ENCODE measurements at places on chromosomes 4 and X.
A peak's percentile ranks its signal among the peaks of the same experiment; 100 is the strongest.

DNA sequence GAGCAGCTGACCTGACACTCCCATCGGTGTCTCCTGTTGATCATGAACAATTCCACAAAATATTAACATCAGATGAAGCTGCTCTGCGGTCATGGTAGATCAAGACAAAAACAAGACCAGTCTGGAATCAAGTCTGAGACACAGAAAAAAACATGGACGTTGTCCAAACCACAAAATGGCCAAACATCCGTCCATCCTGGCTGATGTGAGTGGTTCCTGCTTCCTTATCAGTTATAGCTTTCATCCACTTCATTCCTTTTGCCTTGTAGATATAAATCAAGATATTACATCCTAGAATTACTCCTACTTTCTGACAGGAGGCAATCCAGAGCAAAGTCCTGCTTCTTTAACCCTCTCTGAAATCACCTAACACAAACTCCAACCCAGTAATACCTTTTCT lies 28.8 kb upstream of the PCSK1N start:
- DNase-seq = no peak

DNA sequence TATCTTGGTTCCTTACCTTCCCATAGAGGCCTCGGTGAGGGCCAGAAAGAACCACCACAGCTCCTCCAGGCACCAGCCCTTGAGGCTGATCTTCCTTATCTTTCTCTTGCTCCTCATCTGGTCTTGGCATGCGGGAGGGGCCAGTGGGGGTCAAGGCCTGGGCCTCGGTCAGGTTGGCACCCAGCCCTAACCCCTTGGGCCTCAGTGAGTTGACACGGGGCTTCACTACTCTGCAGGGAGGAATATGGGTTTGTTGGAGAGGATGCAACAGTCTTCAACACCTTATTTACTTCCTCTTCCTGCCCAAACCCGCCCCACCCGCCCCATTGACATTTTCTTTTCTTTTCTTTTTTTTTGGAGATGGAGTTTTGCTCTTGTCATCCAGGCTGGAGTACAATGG lies 6.0 kb downstream of the GPKOW start:
- DNase-seq = no peak

GRCh38 chr4:53785996-53786395 lies 194.7 kb upstream of the LNX1 start:
- no peak for DNase-seq

DNA sequence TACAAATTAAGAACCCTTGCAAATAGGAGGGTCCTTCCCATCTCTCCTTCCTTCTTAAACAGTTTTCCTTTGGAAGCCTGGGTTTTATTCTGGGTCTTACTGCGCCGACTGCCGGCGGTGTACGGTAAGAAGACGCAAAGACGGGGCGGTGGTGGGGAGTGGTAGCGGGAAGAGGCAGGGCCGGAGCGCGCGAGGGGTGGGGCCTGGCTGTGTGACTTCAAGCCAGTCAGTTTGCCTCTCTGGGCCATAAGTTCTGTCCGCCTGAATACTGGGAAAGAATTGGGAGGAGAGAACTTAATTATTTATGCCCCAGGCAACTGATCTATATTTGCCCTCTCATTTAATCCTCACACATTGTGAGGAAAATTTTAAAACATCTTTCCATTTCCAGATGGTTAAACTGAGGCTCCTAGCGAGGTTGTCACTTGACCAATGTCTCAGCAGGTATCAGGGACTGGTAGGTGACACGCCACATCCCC lies 726 bp upstream of the KANTR start:
- DNase-seq = peak; percentile 83

DNA sequence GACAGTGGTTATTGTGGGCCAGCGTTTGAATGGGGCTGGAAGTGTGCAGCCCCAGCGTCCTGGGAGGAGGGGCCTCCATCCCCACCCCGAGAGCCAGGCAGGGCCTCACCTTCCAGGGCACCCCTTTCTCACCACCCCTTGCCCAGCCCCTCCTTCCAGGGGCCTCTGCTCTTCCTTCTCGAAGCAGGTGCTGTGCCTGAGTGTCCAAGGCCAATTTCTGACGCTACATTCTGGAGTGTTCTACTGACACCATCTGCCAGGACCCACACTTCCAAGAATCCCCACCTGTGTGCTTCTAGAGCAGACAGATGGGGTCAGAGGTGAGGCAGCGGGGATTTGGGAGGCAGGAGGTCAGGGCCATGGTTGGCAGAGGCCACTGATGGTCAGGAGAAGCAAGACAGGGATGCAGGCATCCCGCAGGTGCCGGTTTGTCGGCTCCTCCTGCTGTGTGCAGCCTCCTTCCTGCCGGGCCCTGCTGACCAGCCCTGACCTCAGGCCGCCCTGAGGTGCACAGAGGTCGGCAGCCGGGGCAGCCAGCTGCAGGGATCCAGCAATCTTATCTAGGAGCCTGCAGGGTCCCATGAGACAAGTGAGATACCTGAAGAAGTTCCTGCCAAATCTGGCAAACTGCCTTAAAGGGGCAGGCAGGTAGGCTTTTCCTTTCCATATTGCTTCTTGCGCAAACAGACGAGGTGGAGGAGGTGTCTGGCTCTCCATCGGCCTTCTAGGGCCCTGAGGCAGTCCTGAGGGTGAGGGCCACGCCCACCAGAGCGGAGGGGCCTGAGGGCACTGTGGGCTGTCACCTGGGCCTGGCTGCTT lies 18.8 kb downstream of the MSANTD1 start:
- no peak for DNase-seq

- DNase-seq = no peak
These were observed 7.1 kb downstream of the NHSL2 start for GRCh38 chrX:71917621-71918343.

GRCh38 chr4:16122308-16122711 lies 38.5 kb upstream of the PROM1 start:
- DNase-seq = no peak

DNA sequence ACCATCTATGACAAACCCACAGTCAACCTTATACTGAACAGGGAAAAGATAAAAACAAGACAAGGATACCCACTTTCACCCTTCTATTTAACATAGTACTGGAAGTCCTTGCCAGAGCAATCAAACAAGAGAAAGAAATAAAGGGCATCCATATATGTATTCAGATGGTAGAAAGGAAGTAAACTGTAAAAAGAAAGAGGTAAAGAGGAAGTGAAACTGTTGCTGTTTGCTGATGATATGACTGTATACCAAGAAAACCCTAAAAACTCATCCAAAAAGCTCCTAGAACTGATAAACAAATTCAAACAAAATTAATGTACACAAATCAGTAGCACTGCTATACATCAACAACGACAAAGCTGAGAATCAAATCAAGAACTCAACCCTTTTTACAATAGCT lies 538.7 kb upstream of the PABPC4L start:
- DNase-seq = no peak

DNA sequence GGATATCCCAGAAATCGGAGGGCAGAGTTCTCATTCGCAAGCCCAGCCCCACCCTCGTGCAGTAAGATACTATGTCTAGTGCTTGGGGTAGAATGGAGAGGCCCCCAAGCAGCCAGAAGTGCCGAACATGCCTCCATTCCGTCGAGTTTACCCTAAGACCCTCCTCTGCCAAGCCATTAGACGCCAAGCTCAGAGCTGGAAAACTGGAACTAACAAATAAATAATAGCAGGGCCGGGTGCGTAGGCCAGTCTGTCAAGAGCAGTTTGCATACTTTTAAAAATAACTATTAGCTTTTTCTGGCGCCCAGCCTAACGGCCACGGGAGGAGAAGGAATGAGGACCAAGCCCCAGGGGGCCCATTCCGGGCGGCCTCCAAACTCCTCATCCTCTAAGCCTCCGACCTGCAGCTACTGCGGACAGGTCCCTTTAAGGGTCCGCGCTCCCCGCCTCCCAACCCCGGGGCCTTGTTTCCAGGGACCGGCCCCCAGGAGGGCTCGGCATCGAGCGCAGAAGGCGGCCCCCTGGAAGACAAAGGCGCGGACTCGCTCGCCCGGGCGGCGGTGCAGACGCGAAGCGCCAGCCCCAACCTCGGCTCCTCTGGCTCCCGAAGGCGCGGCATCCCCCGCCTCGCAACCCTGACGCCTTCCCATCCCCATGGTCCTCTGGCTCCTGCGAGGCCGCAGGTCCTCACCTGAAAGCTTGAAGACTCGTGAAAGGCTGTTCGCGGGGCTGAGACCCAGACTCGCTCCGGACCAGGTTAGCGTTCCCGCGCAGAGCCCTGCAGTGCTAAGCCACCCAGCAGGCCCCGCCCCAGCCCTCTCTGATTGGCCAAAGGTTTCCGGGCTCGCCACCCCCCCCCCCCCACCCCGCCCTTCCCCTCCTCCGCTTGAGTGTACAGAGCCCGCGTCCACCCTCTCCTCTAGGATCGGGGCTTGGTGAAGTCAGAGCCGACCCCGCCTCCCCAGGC lies at the start of gene TMSB15A:
Gene TMSB15A (minus strand): TSS at position 765 of the 967 bp plus-strand sequence.
- DNase-seq = peak; percentile 62

DNA sequence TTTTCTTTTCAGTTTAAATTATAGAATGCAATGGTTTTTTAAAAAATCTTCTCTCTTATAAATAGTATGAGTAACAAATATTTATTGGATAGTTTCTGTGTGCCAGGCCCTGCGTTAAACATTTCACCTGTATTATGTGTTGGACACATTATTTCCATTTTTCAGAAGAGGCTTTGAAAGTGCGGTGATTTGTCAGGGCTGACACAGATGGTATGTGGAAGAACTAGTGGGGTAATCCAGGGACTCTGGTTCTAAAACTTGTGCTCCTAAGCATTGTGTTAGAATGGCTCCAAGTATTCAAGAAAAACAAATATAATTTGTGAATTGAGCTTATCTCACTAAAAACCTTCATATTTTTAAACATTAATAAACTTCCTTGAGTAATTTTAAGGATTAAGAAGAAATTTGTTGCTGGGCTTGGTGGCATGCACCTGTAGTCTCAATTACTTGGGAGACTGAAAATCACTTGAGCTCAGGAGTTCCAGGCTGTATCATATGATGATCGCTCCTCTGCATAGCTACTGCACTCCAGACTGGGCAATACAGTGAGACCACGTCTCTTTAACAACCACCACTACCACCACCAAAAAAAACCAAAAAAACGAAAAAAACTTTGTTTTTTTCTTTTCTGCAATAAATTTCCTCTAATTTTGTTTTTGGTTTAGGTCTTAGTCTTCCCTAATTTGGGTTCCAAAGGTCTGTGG lies 40.0 kb downstream of the RAPGEF2 start:
- no peak for DNase-seq

DNA sequence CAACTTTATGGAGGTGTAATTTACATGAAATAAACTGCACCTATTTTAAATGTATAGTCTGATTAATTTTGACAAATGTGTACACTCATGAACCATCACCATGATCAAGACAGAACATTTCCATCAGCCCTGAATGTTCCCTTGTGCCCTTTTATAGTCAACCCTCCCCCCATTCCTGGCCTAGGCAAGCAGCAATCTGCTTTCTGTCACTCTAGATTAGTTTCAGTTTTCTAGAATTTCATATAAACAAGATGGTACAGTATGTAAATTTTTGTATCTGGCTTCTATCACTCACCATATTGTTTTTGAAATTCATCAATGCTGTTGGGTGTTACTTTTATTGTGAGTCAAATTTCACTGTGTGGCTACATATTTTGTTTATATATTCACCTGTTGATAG lies 234.2 kb upstream of the RPS6KA3 start:
- DNase-seq = no peak

GRCh38 chrX:104749951-104750610 lies 184.1 kb downstream of the IL1RAPL2 start:
- DNase-seq = no peak

- DNase-seq = no peak
These were observed 254.5 kb downstream of the SPRY1 start for GRCh38 chr4:123651066-123651465.

- DNase-seq = no peak
These were observed 98.7 kb upstream of the KIT start for GRCh38 chr4:54558889-54559677.

DNA sequence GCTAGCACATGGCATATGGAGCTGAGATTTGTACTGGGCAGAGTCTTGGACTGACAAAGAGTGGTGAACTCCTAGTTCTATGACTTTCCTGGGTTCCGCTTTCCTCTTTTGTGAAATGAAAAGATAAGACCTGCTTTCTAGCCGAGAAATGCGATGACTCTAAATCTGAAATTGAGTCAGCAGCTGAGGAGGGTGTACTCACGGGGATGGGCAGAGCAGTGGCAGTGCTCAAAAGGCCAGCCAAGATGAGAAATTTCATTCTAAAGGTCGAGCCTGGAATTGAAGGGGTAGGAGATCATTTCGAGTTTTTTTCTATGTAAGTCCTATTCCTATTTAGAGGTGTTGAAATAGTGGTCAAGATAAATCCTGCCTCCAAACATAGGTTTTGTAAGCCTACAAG lies 47.0 kb downstream of the NUDT9 start:
- DNase-seq = no peak

DNA sequence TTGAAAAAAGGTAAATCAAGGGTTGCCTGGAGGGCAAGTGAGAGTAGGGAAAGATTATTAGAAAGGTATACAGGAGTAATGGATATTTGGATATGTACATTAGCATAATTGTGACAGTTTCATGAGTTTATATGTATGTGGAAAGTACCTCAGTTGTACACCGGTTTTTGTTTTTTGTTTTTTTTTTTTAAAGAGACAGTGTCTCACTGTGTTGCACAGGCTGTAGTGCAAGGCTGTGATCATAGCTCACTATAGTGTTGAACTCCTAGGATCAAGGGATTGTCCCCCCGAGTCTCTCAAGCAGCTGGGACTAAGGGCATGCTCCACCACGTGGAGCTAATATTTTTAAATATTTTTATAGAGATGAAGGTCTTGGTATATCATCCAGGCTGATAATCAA lies 15.3 kb upstream of the HPGD start:
- DNase-seq = no peak

- no peak for DNase-seq
These were observed 198.8 kb upstream of the ANXA10 start for GRCh38 chr4:167893531-167893930.

DNA sequence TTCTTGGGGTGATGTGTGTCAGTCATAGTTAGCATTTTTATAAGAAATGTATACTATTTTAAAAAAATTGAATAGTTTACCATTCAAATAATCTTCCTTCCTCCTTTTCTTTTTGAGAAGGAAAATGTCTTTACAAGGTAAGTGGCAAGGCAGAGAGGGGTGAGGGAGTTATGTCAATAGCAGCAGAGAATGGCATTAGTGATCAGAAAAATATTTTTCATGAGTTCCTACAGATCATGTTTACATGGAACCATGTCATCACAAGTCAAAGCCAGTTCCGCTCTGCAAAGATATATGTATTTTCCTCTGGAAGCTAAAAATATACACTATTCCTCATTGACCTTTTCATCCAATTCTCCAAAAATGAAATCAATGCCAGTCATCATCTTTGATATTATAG lies 67.3 kb downstream of the PTPN13 start:
- no peak for DNase-seq

- no peak for DNase-seq
These were observed 77.9 kb downstream of the ADAM29 start for GRCh38 chr4:174996079-174996478.

- peak; percentile 38 for DNase-seq
These were observed 38.6 kb upstream of the HMX1 start for GRCh38 chr4:8910100-8910821.

- DNase-seq = no peak
These were observed 382.7 kb upstream of the GALNTL6 start for GRCh38 chr4:171430495-171430894.

GRCh38 chrX:139762400-139763183 lies 54.6 kb upstream of the MCF2 start:
- DNase-seq = no peak

GRCh38 chrX:8673201-8673600 lies 58.7 kb downstream of the ANOS1 start:
- DNase-seq = no peak

All from right atrium auricular region (tissue), 2 donors.